ENCODE measurements at places on chromosomes 12 and 14.

- DNase-seq = no peak
These were observed 78.0 kb downstream of the ATF7IP start for GRCh38 chr12:14443531-14443930.

- no peak for DNase-seq
These were observed 94.8 kb downstream of the BMP4 start for GRCh38 chr14:53861781-53862180.

DNA sequence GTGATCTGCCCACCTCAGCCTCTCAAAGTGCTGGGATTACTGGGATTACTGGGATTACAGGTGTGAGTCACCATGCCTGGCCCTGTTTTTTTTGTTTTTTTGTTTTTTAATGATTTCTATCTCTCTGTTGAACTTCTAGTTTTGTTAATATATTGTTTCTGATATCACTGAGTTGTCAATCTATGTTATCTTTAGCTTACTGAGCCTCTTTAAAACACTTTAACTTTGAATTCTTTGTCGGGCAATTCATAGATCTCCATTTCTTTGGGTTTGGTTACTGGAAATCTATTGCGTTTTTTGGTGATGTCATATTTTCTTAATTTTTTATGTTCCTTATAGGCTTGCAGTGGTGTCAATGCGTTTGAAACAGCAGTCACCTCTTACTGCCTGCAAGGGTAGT, 9.2 kb upstream of the KLRG1 start:
- DNase-seq = no peak

GRCh38 chr14:105124823-105125222, 43.8 kb downstream of the JAG2 start:
- DNase-seq = no peak

DNA sequence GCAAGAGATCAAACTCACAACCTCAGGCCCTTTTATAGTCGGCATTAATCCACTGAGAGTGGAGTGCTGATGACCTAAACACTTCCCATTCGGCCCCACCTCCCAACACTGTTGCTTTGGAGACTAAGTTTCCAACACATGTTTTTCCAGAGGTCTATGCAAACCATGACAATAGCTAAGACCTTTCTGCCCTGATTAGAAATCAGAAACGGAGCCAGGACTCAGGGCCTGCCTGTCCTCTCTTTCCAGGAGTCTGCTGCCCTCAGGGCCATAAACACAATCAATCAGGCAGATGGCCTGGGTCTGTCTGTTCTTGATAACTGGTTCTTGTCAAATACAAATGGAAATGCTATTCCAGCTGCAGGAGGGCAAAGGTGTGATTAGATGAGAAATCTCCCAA, 97.2 kb upstream of the PSMC1 start:
- no peak for DNase-seq
